Astrocyte of the hippocampus (primary cell): ENCODE measurements at places on chromosomes 2 and 18.
A peak's percentile ranks its signal among the peaks of the same experiment; 100 is the strongest.

- no peak for DNase-seq
Observed at GRCh38 chr2:108451976-108452375, 3.0 kb downstream of the GCC2 start.

DNA sequence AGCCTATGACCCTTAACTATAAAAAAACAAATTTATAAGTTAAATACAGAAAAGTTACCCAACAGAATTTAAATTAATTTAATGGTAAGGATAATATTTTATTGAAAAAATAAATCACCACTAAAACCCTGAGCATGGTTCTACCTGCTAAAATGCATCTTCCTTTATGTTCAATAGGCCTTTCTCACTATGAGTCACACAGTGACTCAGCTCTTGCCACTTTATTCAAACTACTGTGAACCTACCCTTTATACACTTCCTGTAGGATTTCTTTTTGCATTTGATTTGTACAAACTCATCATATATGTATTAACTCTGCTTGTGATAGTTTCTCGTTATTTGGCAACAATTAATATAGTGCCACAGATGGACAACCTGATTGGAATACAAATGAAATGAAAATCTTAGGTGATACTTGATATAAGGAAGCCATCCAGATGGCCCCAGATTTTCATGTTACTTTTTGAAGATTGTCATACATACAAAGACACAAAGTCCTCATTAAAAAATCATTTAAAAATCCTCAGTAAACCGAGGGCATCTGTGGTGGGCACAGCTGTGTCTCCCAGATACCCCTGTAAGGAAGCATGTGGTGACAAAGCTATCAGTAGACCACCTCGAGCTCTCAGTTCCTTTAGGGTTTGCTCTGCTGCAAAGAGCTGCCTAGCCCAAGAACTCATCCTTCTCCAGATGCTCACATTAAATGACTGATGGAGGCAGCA is 55.2 kb upstream of the COBLL1 start:
- DNase-seq: peak; percentile 55

- peak; percentile 90 for DNase-seq
Observed at GRCh38 chr2:19649785-19650380, 251.9 kb downstream of the TTC32 start.

DNA sequence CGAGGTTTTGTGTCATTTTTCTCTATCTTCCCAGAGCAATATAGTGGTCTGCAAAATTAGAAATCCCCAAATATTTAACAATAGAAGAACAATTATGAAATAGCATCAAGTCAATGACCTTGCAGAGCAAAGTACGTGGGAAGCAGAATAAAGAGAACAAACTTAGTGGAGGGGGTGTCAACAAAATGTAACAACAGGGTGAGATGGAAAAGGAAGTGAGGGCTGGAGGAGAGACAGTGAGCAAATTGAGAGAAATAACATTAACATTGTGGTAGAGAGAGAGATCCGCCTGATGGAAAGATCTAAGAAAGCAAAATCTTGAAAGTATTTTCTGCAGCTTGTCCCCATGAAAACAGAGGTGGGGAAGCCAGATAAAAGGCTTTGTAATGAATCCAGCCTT is 23.4 kb downstream of the ARHGAP15 start:
- DNase-seq: no peak

DNA sequence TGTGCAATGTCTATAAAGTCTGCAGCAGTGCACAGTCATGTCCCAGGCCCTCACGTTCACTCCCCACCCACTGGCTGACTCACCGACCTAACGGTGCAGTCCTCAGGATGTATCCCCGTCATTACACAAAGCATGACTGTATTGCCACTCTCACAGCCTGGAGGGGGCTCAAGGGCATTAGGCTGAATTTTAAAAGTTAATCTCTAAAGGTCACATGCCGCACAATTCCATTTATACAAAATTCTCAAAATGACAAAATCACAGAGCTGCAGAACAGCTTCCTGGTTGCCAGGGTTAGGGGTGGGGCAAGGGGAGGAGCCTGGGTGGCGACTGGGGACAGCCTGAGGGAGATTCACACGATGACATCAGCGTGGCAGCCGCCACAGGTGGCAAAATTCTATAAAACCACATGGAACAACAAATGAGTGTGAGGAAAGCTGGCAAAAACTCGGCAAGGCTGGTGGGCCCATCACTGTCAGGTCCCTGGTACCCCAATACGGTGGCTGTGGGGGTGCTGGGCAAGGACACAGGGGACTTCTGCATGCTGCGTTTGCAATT is 97.6 kb downstream of the NDUFA10 start:
- DNase-seq: peak; percentile 83

DNA sequence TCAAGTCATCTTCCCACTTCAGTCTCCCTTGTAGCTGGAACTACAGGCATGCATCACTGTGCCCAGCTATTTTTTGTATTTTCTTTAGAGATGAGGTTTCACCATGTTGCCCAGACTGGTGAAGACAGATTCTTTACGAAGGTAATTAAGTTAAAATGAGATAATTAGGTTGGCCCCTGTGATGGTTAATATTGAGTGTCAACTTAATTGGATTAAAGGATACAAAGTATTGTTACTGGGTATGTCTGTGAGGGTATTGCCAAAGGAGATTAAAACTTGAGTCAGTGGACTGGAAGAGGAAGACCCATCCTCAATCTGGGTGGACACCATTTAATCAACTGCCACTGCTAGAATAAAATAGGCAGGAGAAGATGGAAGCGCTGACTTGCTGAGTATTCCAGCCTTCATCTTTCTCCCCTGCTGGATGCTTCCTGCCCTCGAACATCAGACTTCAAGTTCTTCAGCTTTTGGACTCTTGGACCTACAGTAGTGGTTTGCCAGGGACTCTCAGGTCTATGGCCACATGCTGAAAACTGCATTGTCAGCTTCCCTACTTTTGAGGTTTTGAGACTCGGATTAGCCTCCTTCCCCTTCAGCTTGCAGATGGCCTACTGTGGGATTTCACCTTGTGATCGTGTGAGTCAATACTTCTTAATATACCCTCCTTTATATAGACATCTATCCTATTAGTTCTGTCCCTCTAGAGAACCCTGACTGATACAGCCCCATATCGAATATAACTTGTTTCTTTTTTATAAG is 269.1 kb downstream of the TMX3 start:
- no peak for DNase-seq

GRCh38 chr2:55862246-55862645 is 61.3 kb downstream of the EFEMP1 start:
- DNase-seq: peak; percentile 90

GRCh38 chr18:6653880-6654279 is 75.6 kb upstream of the ARHGAP28 start:
- DNase-seq: no peak

DNA sequence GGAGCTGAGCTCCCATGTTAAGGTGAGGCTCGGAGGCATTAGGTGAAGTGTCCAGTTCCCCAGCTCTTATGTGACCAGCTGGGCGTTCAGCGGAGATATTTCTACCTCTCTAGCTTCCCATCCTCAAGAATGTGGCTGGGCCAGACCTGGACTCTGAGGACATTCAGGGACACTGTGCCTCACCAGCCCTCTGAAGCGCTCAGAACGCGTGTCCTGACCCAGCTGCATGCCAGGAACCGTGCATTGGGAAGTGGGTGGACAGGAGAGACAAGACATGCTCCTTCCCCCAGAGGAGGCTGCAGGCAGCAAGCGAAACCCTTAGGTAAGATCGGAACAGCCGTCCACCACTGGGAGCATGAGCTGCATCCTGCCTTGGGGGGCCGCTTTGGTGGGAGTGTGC is 38.0 kb upstream of the GPAT2 start:
- DNase-seq: no peak

GRCh38 chr2:26324903-26325302 is 21.0 kb upstream of the SELENOI start:
- no peak for DNase-seq

DNA sequence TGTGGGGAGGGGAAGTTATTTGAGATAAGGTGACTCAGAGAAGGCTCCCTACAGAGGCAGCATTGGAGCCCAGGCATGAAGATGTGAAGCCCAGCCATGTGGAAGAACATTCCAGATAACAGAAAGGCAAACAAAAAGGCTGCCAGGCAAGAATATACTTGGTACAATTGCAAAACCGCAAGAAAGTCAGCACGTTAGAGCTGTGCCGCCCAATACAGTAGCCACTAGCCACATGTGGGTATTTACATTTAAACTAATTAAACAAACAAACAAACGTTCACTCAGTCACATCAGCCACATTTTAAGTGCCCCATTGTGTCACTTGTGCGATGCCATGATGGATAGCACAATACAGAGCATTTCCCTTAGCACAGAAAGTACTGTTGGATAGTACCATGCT is 179.6 kb downstream of the SATB2 start:
- peak; percentile 95 for DNase-seq

DNA sequence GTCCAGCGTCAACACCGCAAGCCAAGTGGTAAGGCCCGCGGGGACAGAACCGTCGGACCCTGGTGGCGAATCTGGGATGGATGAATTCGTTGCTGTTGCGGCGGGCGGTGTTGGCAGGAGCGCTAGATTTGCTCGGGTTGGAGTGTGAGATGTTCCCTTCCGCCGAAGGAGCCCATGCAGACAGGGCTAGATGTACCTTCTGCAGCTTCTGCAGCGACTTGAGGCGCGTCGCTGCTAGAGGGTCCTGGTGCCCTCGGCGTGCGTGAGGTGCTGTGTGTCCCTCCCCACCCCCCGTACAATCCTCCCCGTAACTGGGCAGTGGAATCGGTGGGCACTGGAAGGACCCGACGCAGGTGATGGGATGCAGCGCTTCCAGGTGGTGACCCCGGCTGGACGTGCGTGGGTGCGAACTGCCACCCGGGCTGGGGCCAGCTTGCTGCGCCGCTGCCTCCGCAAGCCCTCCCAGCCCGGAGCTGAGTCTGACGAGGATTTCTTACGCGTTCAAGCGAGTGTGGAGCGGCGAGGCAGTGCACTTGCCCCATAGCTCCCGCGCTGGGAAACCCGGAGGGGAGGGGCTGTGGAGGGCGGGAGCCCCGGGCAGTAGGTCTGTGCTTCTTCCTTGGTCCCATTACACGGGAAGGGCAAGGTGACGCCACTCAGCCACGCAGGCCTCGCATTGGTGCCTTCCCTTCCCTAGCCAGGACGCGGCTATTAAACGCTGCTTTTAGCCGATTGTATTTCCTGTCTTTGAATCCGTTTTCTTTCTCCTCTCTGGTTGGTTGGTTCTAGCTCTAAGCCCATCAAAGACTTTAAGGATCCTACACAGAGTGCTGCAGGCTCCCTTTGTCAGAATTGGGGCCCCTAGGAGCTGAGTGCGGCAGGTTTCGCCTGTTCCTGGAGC is 34.2 kb downstream of the CHRNA1 start:
- DNase-seq: peak; percentile 31

DNA sequence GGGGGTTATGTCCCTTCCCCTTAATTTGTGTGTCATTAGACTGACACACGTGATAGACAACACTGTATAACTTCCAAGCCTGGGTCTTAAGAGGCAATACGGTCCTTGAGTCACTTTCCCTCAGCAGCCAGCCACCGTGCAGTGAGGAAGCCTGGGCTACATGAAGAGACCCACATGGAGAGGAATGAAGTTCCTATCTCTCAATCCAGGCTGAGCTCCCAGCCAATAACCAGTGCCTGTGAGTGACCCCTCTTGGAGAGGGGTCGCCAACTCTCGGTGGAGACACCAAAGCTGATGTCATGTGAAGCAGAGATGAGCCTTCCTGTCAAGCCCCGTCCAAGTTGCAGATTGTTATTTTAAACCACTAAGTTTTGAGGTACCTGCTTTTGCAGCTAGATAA is 5.7 kb upstream of the WDSUB1 start:
- no peak for DNase-seq

DNA sequence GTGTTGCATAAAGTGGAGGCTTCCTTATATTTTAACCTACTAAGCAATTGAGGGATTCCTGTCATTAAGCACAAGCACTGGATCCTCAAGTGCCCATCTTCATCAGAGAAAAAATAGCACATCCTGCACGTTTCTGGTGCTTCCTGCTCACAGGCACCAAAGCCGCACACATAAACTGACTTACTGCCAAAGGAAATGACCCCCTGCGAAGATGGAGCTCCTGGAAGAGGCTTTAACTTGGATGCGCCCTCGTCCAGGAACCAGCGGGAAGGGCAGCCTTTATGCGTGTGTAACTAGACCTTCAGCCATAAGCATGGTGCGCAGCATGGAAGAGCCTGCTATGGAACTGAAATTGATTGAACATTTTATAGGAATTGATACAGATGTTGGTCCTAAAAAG is 188.7 kb downstream of the FTCDNL1 start:
- DNase-seq: no peak

DNA sequence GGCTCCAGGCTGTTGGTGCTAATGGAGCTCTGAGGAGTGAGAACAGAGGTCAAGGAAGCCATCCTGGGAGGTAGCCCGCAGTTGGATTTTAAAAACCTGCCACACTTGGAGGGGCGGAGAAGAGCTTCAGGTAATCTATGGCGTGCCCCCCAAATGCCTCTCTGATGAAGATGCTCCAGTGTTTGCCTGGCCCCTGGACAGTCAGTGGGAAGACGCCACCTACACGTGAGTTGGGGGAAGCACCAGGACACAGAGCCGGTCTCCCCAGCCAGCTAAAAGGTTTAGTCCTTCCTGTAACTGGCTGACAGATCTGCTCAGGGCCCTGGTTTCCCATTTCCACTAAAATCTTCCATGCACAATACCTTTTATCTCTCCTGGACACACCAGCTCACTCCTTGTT is 225.0 kb downstream of the TTC32 start:
- DNase-seq: no peak

- no peak for DNase-seq
Observed at GRCh38 chr2:23492337-23492675, 107.3 kb downstream of the KLHL29 start.

GRCh38 chr18:28065031-28065792 is 111.7 kb downstream of the CDH2 start:
- peak; percentile 88 for DNase-seq

DNA sequence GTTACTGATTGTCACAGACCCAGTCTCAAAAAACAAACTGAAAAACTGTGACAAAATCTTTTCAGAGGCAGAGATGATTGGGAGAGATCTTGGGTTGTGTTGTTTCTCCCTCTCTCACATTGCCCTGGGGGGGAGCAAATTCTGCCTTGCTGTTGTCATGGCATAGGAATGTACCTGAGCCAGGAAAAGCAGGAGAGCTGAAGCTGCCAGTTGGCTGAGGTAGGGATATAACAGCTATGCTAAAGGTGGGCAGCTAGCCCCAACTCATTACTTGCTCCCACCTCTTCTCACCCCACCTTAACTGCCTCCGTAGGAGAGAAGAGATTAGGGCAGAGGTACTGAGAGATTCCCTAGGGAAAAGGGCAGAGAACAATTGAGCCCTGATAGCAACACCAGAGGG is 299.3 kb downstream of the OSR1 start:
- no peak for DNase-seq
